ENCODE measurements at places on chromosomes 6 and 20. TPM values are rescaled to one million over a fixed set of nuclear protein-coding genes. Genes with fewer than 3 reads are reported as not detected.

ACOT8 gene
- 29.6 TPM for total RNA-seq

SLC35D3 gene
- not detected for total RNA-seq

EFCAB8 gene
- total RNA-seq, result 2.2 TPM

RIMS1 gene
- not detected for total RNA-seq

CTAGE9 gene
- total RNA-seq, result not detected

PKHD1 gene
- not detected for total RNA-seq

IBTK gene
- 28.2 TPM for total RNA-seq

SLC12A5 gene
- 1.0 TPM for total RNA-seq

EYA2 gene
- not detected for total RNA-seq

OTOR gene
- not detected for total RNA-seq

DNA sequence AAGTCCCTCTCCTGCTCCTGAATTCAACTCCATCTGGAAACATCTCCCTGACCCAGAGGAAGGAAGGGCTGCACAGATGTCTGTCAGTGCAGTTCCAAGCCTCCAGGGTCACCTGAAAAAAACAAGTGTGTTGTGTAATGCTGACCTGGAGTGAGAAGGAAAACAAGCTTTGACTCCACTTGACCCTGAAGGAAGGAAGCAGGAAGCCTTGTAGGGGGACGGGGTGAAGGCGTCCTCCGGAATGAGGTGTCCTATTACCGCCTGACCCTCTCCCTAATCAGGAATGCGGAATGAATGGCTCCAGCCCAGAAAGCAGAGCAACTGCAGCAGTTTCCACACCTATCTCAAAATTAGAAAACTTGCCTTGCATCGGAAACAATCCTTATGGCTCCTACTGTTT is 13.9 kb upstream of the ADGRF5 start:
- DNase-seq, result no peak

GRCh38 chr6:109655761-109656262 is 35.2 kb downstream of the AK9 start:
- no peak for DNase-seq

GRCh38 chr6:83462524-83462923 is 31.7 kb upstream of the ME1 start:
- no peak for DNase-seq

DNA sequence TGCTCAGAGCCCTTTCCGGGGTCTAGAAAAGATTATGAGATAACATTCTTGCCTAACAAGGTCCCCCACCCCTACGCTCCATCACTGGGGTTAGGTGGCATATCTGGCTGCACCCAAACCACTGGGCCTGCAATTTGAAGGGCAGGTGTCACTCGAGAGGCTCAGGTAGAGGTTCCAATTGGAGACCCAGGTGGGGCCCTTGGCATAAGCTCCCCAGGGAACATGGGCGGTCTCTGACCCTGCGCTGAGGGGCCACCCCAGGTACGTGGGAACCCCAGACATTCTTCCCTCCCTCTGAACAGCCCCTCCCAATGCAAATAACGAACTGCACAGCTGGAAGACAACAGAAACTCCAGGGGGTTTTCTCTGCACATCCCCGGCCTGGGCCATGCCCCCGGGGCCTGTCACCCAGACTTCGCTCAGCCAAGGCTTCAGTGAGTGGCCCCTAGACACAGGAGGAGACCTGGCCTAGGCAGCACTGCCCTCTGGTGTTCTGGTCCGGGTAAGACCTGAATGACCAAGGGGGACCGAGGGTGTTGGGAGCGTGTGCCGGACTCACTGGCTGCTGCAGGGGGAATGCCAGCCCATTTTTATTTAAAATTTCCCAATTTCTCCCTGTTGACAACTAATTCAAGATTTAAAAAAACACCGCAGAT is 47.5 kb downstream of the DSTN start:
- DNase-seq, result peak; percentile 43

DNA sequence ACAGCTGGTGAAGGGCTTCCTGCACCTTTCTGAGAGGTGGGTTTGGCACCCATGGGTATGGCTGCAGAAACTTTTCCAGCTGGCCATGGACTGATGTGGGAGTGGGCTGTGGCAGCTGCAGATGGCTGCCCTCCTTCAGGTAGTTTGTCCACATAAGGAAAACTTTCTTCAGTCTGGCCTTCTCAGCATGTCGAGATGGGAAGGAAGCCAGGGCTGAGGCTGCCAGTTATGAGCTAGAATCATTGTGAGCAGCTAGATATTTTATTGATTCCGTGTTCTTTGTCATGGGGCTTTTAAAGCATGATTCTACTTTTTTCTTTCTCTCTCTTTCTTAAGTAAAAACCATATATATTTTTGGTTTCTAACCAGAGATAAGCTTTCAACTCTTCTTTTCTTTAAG is 16.6 kb downstream of the NKX2-4 start:
- DNase-seq, result no peak

DNA sequence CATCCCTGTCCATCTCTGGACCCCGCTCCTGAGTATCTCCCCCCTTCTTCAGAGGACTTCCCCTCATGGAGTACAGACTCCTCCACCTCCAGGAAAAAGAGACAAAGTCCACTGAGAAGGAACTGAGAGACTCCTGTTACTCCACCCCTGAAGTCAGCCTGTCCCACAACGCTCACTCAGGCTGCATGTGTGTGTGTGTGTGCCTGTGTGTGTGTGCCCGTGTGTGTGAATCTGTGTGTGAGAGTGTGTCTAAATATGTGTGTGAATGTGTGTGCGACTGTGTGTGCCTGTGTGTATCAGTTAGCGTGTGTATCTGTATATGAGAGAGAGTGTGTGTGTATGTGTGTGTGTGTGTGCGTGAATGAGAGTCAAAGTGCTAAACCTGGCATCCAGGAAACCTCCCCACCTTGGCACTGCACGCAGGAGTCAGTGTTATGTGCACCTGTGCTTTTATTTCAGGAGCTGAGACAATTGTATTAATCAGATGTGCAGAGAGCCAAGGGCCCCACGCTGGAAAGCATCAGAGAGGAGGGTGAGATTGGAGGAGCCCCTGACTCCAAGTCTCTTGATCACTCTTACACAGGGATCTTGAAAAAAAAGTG is 39.0 kb downstream of the HLA-A start:
- no peak for DNase-seq

DNA sequence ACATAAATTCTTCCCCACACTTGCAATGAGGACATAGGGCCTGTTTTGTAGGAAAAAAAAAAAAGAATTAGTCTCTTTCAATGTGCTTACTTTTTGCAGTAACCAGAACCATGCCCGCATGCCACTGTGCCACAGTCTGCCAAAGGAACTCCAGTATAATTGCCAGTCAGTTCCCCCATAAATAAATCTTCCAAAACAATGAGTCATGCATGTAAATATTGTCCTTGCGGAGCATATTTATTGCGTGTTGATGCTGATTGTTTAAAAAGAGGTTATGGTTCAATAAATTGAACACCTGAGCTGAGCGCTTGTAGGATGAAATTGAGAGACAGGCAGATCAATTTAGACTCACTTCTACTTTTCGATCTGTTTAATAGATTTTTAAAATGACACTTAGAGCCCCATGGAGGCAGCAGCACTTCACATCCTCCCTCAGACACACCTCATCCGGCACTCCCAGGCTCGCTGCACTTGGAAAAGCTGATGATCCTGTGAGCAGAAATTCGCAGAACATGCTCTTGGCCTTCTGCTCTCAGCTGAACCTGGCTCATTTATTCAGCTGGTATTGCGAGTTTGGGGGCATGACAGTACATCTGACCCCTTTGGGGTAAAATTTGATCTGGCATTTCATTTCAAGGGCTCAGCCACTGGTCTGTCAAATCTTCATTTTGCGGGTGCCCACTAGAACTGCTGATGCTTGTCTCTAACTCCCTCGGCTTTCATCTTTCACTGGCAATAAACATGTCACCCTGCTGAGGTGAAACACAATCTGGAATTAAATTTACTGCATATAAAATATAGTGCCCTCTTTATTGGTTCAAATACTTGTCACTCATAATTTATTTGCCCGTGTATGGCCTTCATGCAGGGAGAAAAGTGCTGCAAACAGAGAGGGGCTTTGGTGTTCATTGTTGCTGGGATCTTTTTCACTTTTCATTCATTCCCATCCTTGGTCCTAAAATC is 371.1 kb upstream of the POU3F2 start:
- DNase-seq, result no peak

DNA sequence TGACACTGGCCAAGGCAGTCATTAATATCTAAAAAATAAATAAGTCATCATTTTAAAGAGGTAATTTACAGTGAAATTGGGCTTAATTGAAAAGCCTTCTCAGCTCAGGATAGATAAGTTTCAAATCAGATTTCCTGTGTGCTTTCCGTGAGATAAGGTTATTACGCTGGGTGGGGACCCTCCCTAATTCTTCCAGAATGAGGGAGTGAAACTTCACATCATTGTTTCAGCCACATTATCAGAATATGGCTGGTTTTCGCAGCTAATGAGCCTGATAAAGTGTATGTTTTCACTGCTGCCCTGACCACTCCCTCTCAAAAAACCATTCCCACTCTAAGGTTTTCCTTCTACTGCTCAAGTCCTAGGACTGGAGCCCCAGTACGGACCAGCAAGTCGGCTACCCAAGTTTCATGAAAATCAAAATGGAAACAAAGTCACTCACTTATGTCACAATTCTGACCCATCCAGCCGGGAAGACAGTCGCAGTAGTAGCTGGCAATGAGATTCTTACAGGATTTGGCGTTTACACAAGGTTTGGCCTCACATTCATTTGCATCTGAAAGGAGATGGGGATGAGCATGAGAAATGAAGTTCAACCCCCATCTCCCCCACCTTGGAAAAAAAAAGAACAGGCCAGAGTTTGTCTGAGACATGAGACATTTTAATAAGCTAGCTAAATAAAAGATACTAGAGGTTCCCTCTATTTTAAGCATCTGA is 24.6 kb downstream of the JAG1 start:
- DNase-seq, result no peak

DNA sequence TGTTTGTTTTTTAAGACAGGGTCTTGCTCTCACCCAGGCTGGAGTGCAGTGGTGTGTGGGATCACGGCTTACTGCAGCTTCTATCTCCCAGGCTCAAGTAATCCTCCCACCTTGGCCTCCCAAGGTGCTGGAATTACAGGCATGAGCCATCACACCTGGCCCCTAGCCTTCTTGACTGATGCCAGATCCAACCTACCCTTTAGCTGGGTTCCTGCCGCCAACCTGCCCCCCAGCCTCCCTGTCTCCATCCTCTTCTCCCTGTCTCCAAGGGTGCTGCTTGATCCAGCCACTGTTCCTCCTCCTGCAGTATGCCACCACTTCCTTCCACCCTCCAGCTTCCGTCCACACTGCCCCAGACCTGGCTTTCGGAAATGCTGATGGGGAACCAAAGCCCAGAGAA is 3.2 kb upstream of the C20orf144 start:
- no peak for DNase-seq

DNA sequence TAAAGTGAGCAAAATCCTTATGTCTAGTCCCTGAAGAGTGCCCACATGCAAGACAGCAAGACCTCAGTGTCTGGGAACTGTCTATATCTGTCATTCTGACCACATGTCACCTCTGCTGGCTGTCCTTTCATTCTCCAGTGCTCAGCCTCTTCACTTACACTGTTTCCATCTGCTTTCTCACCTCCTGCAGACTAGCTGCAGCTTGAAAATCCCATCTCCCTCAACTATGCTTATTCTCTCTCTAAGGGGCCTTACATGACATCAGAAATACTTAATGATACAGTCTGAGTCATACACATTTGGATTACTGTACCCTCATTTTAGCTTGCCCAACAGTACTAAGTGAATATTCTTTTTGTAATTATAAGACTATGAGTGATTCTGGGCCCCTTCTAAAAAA is 587.8 kb downstream of the EPM2A start:
- DNase-seq, result no peak

- no peak for DNase-seq
Measured at GRCh38 chr6:967701-968100, 274.8 kb upstream of the EXOC2 start.

- DNase-seq, result peak; percentile 63
Measured at GRCh38 chr6:34391786-34392496, 528 bp downstream of the NUDT3 start.

- DNase-seq, result no peak
Measured at GRCh38 chr6:57423468-57423867, 106.0 kb downstream of the PRIM2 start.

- DNase-seq, result no peak
Measured at GRCh38 chr6:133978896-133979240, 25.8 kb downstream of the TBPL1 start.

DNA sequence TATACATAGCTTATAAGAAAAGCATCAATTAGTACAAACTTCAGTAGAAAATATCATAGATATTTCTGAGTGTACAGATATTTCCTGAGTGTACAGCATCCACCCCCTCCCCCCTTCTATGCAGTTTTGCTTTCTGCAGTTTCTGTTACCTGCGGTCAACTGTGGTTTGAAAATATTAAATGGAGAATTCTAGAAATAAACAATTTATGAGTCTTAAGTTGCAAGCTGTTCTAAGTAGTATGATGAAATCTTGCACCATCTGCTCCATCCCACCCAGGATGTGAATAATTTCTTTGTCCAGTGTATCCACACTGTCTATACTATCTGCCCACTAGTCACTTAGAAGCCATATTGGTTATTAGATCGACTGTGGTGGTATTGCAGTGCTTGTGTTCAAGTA is 15.8 kb upstream of the GPR63 start:
- no peak for DNase-seq

GRCh38 chr6:143901885-143902750 is 37.8 kb downstream of the ZC2HC1B start:
- DNase-seq, result no peak

DNA sequence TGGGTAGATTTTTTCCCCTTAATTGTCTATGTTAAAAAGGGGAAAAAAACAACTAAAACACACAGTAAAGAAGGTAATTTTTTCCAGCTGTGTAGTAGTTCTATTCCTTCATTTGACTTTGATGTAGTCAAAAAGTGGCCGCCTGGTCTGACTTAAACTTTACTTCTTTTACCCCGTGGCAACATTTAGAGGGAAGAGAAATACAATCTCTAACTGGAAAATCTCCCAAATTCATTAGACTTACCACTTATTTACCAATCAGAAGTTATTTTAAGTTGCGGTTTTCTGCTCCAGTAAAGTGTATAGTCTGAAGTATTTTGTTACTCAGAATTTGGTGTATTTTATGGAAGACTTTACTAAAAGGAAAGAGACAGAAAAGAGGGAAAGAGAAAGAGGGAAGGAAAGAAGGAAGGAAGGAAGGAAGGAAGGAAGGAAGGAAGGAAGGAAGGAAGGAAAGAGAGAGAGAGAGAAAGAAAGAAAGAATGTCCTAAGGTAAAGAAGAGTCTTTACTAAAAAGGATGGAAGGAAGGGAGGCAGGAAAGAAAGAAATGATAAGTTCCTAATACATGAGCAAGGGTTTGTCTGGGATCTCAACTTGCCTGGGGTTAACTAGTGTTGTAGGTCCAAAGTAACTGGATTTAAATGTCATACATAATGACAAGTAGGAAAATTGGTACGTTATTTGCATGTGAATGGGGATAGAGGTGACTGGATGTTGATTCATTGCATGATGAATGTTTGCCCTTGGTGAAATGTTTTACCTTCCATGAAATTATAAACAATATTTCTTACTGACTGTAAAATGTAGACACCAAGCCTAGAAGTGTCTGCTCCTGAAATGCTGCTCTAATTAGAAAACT is 135.1 kb downstream of the SAMD5 start:
- DNase-seq, result no peak

- DNase-seq, result no peak
Measured at GRCh38 chr20:43710370-43711044, 16.3 kb downstream of the GTSF1L start.
